Natural killer cell (primary cell): ENCODE measurements at places on chromosomes 11 and 22.

GRCh38 chr22:18065256-18065655 is 12.5 kb upstream of the PEX26 start:
- DNase-seq = no peak

GRCh38 chr11:34492806-34493414 is 20.7 kb downstream of the ELF5 start:
- DNase-seq = peak; percentile 63

GRCh38 chr11:60905551-60906113 is 753 bp downstream of the PRPF19 start:
- no peak for DNase-seq

DNA sequence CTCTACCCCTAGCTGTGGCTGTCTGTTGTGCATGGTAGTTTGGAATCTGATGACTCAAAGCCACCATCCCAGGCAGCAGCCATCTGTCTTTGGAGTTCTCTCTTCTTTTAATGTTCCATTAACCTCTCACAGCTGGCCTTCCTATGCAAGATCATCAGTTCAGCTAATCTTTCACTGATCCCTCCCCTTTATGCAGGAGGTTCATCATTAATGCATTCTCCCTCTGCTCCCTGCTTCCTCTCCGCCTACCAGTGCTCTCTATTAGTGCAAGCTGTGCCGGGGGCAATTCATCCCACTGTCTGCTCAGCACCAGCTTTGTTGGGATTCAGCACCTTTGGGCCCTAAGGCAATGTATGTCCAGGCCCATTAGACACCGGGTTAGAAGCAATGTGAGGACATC is 413.0 kb upstream of the LRRC4C start:
- no peak for DNase-seq

- DNase-seq = peak; percentile 62
Measured at GRCh38 chr22:42500161-42500835, 19.3 kb downstream of the RRP7A start.

GRCh38 chr11:117121176-117121575 is 22.9 kb upstream of the PAFAH1B2 start:
- DNase-seq = no peak

DNA sequence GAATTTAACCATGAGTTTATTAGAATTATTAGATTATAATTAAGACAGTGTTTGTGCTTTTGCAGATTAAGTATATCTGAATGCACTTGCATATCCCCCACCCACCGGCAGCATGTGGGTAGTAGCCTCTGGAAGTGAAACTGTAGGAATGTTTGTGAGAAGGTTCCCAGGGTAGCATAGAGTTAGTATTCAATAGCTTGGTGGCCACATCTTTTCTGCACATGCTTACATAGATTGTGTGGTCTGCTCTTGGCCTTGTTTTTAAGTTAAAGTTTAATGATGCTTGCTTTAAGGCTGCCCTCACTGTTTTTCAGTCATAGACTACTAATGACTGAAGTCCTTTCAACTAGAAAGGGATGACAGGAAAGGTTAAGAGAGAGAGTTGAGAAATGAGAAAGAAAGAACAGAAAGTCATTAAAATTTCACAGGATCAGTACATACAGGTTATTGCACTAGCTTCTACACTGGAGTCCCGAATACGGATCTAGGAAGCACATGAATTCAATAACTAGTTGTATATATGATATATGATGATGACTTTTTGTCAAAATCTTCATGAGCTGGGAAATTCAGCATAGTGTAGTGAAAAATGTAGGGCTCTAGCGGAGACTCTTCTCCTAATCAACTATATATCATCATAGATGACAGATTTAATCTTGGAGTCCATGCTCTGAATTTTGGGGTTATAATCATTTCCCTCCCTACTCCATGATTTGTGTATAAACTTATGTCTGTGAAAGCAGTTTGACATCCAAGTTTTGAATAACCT is 137.1 kb downstream of the ARHGAP42 start:
- DNase-seq = no peak
